Calu3 (cell line): ENCODE measurements at places on chromosomes 16 and 17.
A peak's percentile ranks its signal among the peaks of the same experiment; 100 is the strongest.

GRCh38 chr16:23941963-23942564 is 106.3 kb downstream of the PRKCB start:
- DNase-seq = no peak

DNA sequence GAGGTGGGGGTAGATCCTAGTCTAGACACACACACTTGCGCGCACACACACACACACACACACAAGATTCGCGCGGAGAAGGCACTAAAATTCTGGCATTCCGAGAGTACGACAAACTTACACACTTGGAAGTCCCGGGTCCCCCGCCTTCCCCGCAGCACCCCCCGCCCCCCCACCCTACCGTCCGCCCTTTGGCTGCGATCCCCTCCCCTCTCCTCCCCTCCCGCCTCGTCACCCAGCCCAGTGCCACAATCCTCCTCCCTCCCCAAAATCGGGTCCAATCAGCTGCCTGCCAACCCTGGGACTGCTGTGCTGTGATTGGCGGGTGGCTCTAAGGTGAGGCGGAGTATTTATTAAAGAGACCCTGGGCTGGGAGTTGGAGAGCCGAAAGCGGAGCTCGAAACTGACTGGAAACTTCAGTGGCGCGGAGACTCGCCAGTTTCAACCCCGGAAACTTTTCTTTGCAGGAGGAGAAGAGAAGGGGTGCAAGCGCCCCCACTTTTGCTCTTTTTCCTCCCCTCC is at the start of gene SOX9:
Gene SOX9, plus strand, starts transcription at position 379 of the 522 bp plus-strand sequence. CDS start 372 bp downstream, outside the sequence.
- peak; percentile 94 for DNase-seq

DNA sequence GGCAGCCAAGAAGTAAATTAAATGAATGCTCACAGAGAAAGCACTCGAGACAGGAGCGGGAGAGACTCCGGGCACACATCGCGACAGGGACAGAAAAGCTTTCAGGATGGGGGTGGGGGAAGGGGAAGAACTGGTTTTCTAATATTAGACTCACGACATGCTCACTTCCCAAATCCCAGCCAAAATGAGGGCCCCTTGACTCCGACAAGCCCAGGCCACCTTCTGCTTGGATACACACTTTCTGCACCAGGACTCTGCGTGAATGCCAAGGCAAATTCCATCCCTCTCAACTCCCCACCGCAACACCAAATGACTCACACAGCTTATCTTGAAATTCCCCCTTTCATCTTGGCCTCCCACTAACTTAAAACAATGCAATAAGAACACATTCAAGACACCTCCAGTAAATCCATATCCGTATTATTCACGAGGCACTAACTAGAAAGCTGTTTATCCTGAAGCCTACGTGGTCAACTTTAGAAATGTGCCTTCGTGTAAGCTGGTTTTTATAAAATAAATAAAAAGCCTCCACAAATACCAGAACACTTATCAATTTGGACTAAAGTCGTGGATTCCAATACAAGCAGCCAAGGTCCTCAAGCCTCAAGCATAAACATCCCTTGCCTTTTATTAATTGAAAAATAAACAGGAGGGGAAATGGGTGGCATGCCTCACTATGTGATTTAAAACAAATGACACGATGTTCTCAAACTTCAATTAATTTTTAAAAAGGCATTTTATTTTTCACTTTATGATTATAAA is 46.1 kb downstream of the NXN start:
- peak; percentile 55 for DNase-seq

GRCh38 chr16:27920391-27920891 is 143.1 kb downstream of the GSG1L start:
- DNase-seq = peak; percentile 20
